ENCODE measurements at places on chromosomes 16 and 17.
A peak's percentile ranks its signal among the peaks of the same experiment; 100 is the strongest.

DNA sequence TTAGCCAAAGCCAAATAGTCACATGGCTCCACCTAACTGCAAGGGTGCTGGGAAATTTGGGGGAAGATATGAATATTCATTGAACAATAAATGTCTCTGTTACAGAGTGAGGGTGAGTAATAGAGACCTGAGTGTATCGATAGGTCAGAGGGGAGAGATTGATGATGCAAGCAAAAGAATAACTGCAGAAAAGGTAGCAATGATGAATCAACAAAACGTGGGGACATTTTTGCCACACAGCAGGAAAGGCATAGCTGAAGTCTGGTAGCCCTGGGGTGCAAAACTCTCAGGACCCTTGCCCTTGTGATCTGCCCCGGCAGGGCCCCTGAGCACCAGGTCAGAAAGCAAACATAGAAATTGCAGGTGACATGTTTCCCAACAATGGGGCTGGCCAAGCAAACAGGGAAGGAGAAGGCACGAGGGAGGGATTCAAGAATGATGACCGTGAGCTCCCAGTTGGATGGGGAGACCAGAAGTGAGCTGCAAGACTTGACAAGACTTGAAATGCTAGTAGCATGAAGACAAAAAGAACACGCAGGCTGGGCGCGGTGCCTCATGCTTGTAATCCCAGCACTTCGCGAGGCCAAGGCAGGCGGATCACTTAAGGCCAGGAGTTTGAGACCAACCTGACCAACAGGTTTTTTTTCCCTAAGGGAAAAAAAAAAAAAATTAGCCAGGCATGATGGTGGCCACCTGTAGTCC is 12.7 kb upstream of the HERPUD1 start:
- DNase-seq = no peak

DNA sequence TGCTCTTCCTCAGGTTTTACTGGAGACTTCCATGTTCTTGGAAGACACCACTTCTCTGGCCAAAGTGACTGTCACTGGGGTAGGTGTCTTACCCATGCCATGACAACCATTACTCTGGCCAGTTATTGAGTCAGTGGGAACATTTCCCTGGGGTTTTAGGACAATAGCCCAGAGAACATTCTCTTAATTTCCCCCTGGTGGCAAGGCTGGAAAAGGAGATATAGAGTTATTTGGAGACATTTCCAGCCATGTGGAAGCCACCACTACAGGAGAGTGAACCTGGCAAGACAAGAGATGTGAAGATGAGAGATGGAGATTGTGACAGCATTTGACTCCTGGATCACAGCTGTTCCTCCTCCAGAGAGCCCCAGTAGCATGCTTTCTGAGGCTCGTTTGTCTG is 106.2 kb downstream of the CDK5R1 start:
- DNase-seq = no peak

DNA sequence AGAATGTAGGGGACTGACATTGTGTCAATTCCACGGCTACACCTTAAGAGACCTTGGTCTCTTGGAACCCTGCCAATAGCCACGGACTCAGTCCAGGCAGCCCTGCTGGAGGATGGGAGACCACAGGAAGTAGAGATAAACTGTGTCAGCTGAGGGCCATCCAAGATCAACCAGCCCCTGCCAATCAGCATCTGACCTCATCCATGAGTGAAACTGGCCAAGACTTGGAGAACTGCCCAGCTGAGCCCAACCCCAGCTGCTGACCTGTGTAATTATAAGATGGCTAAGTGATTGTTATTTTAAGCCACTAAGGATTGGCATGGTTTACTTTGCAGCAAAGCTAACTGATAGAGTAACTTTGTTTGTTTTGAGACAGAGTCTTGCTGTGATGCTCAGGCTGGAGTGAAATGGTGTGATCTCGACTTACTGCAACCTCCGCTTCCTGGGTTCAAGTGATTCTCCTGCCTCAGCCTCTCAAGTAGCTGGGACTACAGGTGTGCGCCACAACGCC is 13.3 kb upstream of the YWHAE start:
- peak; percentile 63 for DNase-seq

- DNase-seq = peak; percentile 49
These were observed 2.8 kb upstream of the KSR1 start for GRCh38 chr17:27453471-27453870.

- no peak for DNase-seq
These were observed 68.6 kb downstream of the EMP2 start for GRCh38 chr16:10511829-10512228.

DNA sequence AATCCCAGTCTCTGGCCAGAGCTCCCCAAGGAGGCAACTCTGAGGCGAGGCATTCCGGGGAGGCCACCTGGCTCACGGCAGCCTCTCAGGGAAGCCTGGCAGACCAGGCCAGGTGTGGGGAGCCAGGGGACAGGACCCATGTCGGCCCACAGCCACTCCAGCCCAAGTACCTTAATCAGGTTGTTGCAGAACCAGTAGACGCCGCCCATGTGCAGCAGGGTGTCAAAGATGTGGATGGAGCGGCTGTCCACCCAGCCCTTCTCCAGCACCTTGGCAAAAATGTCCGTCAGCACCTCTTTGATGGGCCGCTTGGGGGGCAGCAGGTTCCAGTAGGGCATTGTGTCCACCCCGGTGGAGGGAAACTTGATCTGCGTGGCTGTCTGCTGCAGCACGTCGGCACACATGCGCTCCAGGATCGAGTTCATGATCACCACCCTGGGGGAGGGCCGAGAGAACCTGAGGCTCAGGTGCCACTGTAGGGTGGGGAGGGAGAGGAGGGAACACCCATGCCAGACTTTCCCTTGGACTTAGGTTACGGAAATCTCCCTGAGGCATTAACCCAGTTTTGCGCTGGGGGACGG is 7.8 kb downstream of the CSF3 start:
- no peak for DNase-seq

DNA sequence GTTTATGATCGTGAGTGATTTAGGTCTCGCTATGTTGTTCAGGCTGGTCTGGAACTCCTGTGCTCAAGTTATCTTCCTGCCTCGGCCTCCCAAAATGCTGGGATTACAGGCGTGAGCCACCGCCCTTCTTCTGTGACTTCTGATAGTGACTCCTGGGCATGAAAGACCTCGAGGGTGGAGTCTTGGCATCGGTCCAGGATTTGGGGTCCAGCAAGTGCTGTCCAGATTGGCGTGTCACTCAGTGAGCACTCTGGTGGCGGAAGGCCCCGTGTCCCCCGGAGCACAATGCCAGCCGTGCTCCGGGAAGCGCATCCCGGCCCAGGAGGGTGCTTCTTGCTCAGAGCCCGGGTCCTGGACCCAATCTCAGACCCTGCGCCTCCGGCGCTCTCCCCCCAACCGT is 6.8 kb downstream of the OR1F1 start:
- DNase-seq = no peak

All from T1000 (cell line).